ENCODE measurements at places on chromosomes 13 and 19.

DNA sequence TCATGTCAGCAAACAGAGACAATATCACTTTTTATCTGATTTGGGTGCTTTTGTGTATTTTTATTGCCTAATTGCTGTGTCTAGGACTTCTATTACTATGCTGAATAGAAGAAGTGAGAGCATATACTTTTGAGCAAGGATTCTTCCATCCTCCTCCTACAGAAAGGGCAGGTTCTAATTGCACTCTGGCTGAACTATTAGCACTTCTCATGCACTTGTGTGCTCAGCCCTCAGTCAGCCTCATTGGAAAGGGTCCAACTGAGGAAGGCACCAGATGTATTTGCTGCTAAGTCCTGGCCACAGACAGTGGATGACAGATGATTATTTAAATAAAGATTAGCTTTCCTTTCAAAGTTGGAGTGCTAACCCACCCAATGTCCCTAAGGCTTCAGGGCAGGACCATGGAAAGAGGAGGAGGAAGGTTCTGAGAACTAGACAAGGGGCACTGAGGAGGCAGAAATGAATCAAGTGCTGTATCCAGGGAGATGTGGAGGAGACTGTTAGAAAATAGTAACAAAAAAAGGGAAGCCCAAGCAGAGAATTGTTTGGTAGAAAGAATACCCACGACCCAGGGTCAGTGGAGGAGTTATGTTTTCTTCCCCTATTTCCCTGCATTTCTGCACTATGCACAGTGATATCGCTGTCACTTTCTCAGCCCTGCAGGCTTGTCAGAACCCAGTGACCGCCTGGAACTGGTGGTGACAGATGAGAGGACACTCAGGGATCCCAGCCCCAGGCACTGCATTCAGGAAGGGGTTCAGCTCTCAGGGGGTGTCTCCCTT is 8.0 kb downstream of the LILRB4 start:
- DNase-seq = no peak

- DNase-seq = no peak
These were observed 670.3 kb downstream of the UQCRFS1 start for GRCh38 chr19:28542394-28543243.

DNA sequence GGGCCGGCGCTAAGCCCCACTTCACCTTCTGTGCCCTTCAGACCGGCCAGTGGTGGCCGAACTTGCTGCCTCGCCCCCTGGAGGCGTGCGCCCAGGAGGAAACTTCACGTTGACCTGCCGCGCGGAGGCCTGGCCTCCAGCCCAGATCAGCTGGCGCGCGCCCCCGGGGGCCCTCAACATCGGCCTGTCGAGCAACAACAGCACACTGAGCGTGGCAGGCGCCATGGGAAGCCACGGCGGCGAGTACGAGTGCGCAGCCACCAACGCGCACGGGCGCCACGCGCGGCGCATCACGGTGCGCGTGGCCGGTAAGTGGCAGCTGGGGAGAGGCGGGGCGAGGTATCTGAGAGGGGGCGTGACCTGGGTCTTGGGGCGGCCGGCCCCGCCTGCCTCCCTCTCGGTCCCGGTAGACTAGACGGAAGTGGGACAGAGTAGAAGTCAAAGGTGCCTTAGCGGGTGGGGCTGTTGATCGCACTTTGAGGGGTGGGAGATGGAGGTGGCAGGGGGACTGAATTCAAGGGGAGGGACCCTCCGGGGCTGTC is 5.6 kb downstream of the ICAM5 start:
- DNase-seq = no peak

DNA sequence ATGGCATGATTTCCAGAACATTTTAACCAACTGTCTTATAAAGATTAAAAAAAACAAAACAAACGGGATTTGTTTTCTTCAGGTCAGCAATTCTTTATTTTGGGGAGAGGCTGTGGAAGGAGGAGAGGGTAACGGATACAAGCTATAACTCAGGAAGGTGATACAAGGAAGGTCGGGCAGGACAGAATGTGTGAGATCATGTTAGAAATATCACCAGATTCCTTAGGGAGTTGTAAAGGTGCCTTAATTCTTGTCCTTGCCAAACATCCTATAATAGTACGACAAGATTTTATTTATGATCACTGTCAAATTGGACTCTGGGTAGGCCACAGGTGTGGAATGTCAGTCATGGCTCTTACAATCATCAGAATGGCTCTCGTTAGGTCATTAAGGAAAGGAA is 503.1 kb downstream of the DIAPH3 start:
- no peak for DNase-seq

- DNase-seq = peak; percentile 67
These were observed 8.9 kb upstream of the CCDC9 start for GRCh38 chr19:47247308-47247990.

- no peak for DNase-seq
These were observed 4.1 kb downstream of the IL27RA start for GRCh38 chr19:14035706-14036105.

- no peak for DNase-seq
These were observed 1.9 kb downstream of the ADAT3 start for GRCh38 chr19:1906985-1907562.

DNA sequence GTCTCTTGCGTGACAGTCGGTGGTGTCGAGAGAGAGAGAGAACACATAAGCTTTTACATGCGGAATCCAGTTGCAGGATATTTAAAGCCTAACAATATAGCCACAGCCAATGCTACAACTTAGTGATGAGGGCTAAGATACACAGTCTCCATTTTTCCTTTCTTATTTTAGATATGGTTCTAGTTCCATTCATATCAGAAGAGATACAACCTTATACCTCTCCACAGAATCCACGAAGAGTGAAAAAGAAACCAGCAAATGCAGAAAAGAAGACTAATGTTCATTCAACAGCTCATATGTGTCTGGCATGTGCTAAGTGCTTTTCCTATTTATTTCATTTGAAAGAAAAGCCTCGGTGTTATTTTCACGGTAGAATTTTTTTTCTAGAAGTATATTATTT is 249.0 kb upstream of the SLITRK1 start:
- DNase-seq = no peak

DNA sequence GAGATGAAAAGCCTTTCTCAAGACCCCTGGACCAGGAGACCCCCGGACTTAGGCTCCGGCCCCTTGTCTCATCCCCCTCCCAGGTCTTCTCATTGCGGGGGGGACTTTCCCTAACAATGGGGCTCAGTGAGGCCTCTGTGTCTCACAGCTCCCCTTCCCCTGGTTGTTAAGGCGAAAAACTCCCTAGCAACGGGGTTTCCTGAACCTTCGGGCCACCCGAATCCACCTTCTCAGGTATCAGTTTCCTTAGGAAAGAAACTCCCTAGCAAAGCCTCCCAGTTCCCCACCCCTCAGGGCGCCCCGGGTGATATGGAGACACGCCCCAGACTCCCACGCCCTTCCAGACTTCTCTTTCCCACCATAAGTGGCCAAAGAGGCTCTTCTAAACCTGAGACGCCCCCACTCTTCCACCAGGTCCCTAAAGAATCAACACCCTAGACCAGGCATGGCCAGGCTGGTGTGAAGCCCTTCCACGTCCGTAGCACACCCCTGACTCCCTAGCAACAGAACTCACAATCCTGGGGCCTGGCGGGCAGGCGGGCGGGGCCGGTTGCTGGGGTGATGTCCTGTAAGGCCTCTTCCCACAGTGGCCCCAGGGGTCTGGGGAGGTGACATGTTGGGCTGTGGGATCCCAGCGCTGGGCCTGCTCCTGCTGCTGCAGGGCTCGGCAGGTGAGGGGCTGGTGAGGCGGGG is at the start of gene TMEM190:
TSS of gene TMEM190 (plus strand) at position 586 of the 693 bp plus-strand sequence. CDS start at position 614, 28 bp downstream.
- no peak for DNase-seq

- DNase-seq = peak; percentile 42
These were observed 1.7 kb downstream of the IRS2 start for GRCh38 chr13:109784590-109785140.

DNA sequence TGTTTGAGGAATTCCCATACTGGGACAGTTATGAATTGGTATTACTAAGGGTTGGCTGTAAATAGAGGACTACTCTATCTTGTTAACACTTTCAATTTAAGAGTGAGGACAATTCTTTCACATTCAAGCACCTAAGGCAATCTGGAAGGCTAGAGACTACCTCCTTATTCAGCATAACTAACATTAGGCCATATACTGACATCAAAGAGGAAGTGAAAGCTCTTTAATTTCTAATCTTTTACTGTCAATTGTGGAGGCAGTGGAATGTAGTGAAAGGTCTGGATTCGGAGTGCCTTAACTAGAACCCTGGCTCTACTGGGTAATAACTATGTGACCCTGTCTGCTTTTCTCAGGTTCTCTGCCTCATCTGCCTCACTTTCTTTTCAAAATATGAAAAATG is 134.0 kb downstream of the UFM1 start:
- no peak for DNase-seq

GRCh38 chr13:63690672-63691071 is 2275.0 kb upstream of the PCDH20 start:
- DNase-seq = no peak

- DNase-seq = peak; percentile 26
These were observed 46.8 kb downstream of the PTPRS start for GRCh38 chr19:5293612-5294378.

DNA sequence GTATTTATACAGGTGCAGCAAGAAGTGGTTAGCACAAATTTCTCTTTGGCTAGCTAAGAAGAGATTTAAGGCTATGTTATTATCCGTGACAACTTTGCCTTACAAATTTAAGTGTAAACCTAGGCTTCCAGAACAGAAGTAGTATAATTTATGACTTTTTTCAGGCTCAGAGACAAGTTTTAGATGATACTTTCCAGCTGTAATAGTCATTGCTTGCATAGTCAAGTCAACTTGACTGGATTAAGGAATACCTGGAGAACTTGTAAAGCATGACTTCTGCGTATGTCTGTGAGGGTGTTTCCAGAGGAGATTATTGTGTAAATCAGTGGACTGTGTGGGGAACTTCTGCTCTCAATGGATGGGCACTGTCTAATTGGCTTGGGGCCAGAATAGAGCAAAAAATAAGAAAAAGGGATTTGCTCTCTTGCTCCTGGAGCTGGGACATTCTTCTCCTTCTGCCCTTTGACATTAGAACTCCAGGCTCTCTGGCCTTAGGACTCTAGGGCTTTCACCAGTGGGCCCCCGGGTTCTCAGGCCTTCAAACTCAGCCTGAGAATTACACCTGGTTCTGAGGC is 33.0 kb downstream of the CYSLTR2 start:
- no peak for DNase-seq

GRCh38 chr19:35144259-35144599 is 1.2 kb downstream of the FXYD7 start:
- no peak for DNase-seq

- no peak for DNase-seq
These were observed 210.1 kb upstream of the SPRY2 start for GRCh38 chr13:80550971-80551441.

- DNase-seq = no peak
These were observed 50.7 kb downstream of the KLF2 start for GRCh38 chr19:16375157-16375935.

- DNase-seq = no peak
These were observed 262.1 kb downstream of the FGF9 start for GRCh38 chr13:21932996-21933395.

DNA sequence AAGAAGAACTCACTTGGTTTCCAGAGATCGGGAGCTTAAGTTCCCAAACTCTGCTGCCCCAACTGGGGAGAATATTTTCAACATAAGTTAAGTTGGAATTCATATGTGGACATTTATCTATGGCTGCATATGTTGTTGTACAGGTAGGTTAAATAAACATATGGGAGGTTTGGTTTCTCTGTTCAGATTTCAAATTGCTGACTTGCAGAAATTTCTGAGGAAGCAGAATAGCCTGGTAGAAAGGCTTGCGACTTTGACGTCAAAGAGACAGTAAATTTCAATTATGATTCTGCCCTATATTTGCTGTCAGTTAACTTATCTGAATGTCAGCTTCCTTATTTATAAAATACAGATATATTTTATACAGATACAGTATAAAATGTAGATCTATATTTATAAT is 40.0 kb upstream of the TPP2 start:
- no peak for DNase-seq

- DNase-seq = no peak
These were observed 389.8 kb downstream of the TBC1D4 start for GRCh38 chr13:75092143-75092542.

All from tibial nerve (tissue), 4 donors.